Left hindlimb (tissue), 1 donor: ENCODE measurements at places on chromosomes 1 and 21.
A peak's percentile ranks its signal among the peaks of the same experiment; 100 is the strongest.

DNA sequence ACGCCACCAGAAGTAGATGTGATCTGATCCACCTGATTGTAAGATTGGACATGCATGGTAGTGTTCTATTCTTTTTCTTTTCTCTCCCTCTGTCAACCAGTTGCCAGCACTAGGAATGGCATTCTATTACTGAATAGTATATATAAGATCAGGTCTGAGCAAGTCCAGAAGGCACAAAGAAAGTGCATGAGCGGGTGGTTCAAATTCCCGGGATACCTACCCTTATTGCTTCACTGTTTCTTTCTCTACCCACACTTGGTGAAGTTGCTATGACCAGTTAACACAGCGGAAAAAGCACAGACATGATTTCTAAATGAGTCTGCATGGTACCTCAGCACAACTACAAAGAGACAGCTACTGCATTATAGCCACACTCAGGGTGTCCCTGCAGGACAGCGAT is 64.0 kb downstream of the SLC9A1 start:
- DNase-seq, result no peak

DNA sequence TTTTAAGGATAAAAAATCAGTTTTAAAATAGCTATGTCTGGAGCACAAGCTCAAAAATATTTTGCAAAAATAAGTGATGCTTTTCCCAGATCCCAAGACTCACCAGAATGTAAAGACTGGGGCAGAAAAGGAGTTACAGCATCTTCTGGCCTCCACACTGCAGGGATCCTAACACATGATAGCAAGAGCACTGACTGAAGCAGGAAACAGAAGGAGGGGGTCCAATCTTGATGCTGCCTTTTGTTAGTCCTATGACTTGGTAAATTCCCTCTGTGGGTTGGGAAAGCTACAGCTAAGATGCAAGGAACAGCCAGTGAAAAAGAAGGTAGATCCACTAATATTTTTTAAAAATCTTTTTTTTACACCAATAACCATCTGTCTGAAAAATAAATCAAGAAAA is 54.2 kb upstream of the TNR start:
- no peak for DNase-seq

DNA sequence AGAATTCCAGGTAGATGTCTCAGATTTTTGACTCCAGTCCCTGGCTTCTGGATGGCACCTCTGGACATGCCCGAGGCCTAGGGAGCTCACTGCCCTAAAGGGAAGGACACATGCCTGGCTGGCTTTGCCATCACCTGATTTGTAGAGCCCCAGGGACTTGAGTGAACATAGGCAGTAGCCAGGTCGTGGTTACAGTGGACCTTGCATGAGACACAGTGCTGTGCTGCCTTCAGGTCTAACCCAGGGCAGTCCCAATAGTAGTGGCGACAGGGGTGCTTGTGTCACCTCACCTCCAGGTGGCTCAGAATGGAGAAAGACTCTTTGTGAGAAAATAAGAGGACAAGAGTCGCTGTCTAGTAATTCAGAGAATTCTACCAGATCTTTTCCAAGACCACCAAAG is 166.7 kb downstream of the USP25 start:
- DNase-seq, result no peak

DNA sequence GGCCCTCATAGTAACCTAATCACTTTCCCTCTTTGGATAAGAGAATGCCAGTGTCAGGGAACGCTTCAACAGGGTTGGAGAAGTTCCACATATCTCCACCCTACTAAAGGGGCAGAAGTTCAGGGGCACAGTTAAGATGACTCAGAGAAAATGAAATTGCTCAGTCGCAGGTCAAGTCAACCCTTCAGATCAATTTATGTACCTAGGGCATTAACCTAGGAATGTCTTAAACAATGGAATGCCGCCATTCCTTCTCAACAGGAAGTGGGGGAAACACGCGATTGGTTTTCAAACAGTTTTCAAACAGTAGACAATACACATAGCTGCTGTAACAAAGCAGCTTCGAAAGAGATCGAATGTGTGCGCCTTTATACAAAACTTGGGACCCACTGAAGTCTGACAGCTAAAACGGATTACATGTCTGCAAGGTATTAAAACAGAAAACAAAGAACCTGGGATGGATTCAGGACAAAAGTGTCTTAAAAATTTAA is 897 bp downstream of the SLC25A24 start:
- no peak for DNase-seq

GRCh38 chr1:29688471-29689365 is 452.4 kb downstream of the PTPRU start:
- no peak for DNase-seq

DNA sequence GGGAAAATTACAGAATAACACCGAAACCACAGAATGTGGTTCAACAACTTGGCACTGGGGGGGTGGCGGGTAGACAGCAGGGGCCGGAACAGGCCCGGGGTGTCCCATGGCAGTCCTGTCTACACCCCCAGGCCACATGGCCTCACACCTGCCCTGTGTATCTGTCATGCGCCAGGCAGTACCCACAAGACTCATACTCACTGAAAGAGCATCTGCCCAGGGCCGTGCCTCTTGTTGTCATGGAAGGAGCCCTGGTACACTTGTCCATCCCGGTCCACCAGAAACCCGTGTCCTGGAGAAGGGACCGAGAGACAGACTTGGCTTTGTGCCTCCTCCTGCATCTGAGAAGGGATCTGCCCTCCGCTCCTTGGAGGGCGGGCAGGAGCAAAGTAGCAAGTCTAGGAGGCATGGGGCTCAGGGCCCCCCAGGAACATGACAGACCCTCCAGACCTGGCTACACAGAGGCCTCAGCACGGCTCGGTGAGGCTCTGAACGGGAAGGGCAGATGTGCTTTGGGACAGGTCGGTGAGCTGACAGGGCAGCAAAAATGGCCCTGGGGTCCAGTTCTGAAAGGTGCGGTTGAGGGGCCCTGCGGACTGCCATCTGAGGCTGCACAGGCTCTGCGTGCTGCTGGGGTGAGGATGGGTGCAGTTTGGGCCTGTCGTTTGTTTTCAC is 5.6 kb downstream of the MORN1 start:
- peak; percentile 28 for DNase-seq

DNA sequence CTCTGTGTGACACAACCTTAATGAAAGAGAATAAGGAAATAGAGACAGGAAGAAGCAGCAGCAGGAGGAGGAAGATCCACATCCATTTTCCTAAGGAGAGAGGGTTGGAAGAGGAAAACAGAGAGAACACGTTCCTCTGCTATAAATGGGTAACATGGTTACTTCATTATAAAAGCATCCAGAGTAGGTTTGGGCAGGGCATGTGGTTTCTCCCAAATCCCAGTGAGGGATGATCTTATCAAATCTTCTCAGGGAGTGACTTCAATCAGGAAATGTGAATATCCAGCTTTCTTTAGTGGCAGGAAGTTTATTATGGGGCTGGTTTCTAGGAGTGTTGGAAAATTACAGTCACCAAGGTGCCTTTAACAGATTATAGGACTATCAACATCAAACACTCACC is 11.1 kb downstream of the CYP2J2 start:
- DNase-seq, result no peak

GRCh38 chr1:193241132-193241827 is 54.9 kb upstream of the B3GALT2 start:
- DNase-seq, result peak; percentile 34

GRCh38 chr1:205236951-205237475 is 9.3 kb downstream of the TMCC2 start:
- no peak for DNase-seq

GRCh38 chr21:26115305-26115704 is 55.3 kb downstream of the APP start:
- no peak for DNase-seq

DNA sequence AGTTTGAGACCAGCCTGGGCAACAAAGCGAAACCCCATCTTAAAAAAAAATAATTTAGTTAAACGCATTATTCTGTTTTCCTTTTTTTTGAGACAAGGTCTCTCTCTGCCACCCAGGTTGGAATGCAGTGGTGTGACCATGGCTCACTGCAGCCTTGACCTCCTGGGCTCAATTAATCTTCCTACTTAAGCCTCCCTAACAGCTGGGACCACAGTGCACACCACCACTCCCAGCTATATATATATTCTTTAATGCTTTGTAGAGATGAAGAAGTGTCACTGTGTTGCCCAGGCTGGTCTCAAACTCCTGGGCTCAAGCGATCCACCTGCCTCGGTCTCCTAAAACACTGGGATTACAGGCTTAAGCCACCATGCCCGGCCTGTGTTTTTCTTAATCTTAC is 7.7 kb upstream of the KLF17 start:
- DNase-seq, result no peak

GRCh38 chr1:66940981-66941380 is 16.2 kb downstream of the MIER1 start:
- no peak for DNase-seq

- no peak for DNase-seq
Measured at GRCh38 chr1:200674838-200675587, 5.3 kb upstream of the DDX59 start.

- DNase-seq, result no peak
Measured at GRCh38 chr1:153550827-153551500, 1.9 kb upstream of the S100A3 start.

- no peak for DNase-seq
Measured at GRCh38 chr1:94142583-94142982, 21.6 kb upstream of the ABCA4 start.

DNA sequence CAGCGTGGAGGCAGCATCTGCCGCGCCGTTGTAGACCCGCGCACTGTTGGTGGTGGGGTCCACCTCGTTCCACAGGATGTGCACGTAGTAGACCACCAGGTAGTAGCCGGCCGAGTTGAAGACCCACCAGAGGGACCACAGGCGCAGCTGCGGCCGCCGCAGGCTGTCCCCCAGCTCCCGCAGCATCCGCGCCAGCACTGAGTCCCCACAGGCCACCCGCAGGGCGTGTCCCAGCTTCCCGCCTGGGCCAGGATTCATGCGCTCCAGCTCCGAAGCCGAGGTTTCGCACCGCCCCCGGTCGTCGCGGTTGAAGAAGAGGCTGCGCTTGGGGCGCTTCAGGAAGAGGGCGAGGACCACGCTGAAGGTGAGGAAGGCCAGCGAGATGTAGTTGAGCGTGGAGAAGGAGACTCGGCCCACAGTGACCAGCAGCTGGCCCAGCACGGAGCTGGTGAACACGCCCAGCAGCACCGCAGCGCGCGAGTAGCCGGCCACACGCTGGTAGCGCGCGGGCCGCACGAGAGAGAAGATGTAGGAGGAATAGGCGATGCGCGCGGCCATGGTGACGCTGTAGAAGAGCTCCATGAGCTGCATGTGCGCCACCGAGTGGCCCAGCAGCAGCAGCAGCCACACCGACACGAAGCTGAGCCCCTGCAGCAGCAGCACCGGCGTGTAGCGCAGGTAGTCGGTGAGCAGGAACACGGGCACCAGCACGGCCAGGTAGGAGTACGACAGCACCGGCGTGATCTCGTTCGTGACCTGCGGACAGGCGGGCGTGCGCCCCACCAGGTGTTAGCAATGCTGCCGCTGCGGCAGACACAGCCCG is 10.6 kb downstream of the SLC19A1 start:
- DNase-seq, result peak; percentile 19

GRCh38 chr1:17618558-17619247 is 79.2 kb downstream of the ARHGEF10L start:
- DNase-seq, result no peak

GRCh38 chr1:107622535-107622934 is 342.4 kb downstream of the VAV3 start:
- no peak for DNase-seq

- peak; percentile 99 for DNase-seq
Measured at GRCh38 chr1:175023043-175023921, at the start of gene MRPS14. TSS of gene MRPS14 (minus strand) at chr1:175023425. CDS start at chr1:175023408, 17 bp downstream.

DNA sequence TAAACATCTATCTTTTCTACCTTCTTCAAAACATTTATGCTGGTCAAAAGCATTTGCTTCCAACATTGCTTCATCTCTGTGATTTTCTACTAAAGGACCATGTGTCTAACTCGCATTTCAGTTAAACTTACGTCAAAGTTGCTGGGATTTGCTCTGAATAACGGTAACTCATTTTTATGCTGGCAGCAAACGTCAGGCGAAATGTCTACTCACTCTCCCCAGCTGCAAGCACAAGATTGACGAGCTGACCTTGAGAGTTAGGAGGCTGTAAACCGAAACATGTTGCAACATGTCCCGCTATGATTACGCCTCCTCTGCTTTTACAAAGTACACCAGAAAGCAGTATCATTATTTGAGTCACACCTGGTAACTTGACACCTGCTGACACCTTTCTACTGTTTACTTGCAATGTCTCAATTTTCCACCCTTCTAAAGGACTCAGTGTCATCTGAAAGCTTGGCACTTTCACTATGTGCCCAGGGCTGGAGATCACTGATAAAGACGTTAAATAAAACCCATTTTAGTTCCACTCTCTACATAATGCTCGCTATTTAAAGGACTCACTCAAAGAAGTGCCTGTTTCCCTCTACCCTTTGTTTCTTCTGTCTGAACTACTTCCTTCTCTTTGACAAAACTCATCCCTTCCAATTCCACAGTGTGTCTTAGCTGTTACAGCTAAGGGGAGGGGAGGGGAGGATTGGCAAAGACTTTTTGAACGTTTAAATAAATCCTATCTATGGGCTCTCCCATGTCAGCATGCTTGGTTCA is 111.9 kb downstream of the PTPN14 start:
- DNase-seq, result no peak
